Smooth muscle cell of the coronary artery (primary cell): ENCODE measurements at places on chromosomes 5 and 9. TPM values are rescaled to one million over a fixed set of nuclear protein-coding genes. Genes with fewer than 3 reads are reported as not detected.

The ANKRD33B gene
- 3.1 and 5.5 TPM in 2 replicates for total RNA-seq

The SPRY4 gene
- 2.6 and 10.7 TPM in 2 replicates for total RNA-seq

The ABO gene
- not detected in 2 replicates for total RNA-seq

The PCDHGA6 gene
- total RNA-seq: 2.2 and 2.3 TPM in 2 replicates

The ARHGEF37 gene
- total RNA-seq: 1.4 and 7.4 TPM in 2 replicates

The ANKRD34B gene
- not detected in 2 replicates for total RNA-seq

The ZNF367 gene
- 0.47 and 1.5 TPM in 2 replicates for total RNA-seq

The TSLP gene
- 1.1 and 1.2 TPM in 2 replicates for total RNA-seq

The GSN gene
- total RNA-seq: 662 and 996 TPM in 2 replicates

The SLIT3 gene
- 27.8 and 53.4 TPM in 2 replicates for total RNA-seq

The EIF4EBP3 gene
- 0.90 and 3.7 TPM in 2 replicates for total RNA-seq

The ADGRV1 gene
- 0.08 and 0.59 TPM in 2 replicates for total RNA-seq

The PCDHA13 gene
- total RNA-seq: 0.08 and 0.59 TPM in 2 replicates

The ISL1 gene
- not detected in 2 replicates for total RNA-seq

The ARL14EPL gene
- not detected in 2 replicates for total RNA-seq

The HSPA5 gene
- total RNA-seq: 210 and 283 TPM in 2 replicates

The GZMA gene
- 0.08 TPM in 1 of 2 replicates, not detected in the other for total RNA-seq

The SPATA6L gene
- total RNA-seq: 0.23 and 0.38 TPM in 2 replicates
